ENCODE measurements at places on chromosomes 16 and 17.

- DNase-seq: no peak
These were observed 3.7 kb downstream of the FTO start for GRCh38 chr16:53707671-53708070.

DNA sequence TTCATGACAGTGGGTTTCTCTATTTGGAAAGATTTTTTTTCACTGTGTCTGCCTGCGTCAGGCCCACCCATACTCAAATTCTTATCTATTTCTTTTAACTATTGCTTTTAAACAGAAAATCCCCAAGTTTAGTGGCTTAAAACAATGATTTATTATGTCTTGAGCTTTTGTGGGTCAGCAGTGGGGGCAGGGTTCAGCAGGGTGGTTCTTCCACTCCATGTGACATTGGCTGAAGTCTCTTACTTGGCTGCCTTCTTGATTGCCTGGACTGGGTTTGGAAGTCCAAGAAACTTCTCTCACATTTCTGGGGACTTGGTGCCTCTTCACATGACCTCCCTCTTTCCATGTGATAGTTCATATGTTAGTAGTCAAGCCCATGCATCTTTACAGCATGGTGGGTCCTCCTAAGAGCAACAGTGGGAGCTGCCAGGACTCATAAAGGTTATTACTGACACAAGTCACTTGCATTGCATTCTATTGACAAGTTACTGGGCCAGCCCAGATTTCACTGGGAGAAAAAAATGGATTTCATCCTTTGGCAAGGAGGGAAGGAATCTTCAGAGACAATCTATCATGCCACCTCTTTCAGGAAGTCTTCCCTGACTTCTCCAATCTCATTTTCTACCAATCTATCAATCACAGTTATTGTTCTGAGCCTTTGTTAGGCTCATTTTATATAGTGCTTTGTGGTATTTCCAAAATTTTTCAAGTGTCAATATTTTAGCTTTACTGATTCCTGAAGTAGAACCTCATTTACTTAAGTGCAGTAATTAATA, 436.1 kb downstream of the XYLT1 start:
- DNase-seq: no peak

DNA sequence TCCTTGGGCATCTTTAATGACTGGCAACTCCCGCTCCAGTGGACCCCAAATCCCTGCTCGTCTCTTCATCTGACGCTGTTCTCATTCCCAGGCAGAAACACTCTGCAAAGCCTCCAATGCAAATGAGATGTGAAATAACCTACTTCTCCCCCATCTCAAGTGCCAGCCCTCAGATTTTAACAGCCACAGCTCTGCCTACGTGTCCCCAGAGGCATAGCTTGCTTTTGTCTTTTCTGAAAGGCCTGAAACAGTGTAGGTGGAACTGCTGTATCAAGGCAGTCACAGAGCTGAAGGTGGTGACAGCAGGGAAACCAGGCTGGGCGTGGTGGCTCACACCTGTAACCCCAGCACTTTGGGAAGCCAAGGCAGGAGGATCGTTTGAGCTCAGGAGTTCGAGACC, 14.7 kb downstream of the RPH3AL start:
- DNase-seq: no peak

GRCh38 chr17:41666237-41666641, 22.4 kb upstream of the EIF1 start:
- DNase-seq: peak; percentile 71

- DNase-seq: no peak
These were observed 251.1 kb downstream of the ABCC12 start for GRCh38 chr16:47904691-47905090.

DNA sequence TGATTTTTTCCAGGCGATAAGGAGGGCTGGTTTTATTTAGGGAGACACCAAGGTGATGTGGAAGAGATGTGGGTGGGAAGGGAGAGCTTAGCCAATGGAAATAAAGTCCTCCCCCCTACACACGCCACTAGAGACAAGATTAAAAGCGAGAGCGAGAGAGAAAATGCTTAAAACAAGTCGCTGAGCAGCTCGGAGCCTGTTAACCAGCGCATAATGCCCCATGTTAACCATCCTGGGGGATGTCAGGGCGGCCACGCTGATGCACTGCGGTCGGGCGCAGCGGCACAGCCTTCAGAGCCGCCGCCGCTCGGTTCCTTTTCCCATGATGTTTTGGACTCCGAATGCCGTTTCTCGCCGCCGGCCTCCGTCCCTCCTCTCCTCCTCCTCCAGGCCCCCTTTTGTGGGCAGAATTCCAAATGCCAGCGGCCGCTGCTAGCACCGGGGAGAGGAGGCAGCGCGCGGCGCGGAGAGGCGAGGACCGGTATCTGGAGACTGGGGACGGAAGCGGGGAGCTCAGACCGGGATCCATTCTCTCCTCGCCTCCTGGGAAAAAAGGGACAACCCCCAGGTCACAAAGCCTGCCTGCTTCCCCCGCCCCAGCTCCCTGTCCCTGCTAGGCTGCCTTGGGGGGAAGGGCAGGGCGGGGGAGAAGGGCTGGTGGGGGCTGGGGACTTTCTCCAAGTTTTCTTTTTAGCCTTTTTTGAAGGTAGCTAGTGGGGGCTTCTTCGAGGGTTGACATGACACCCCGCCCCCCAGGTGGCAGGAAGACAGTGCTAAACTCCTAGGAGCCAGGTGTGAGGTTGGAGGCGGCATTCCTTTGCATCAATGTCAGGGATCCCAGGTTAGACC, 98.1 kb upstream of the CCL2 start:
- DNase-seq: no peak

GRCh38 chr17:76935331-76935730, 67.1 kb downstream of the MGAT5B start:
- DNase-seq: no peak
